ENCODE measurements at places on chromosomes 3 and 15. TPM values are rescaled to one million over a fixed set of nuclear protein-coding genes. Genes with fewer than 3 reads are reported as not detected.
A peak's percentile ranks its signal among the peaks of the same experiment; 100 is the strongest.

- ATAC-seq = no peak
Observed at GRCh38 chr3:110814170-110815007, 257.2 kb upstream of the NECTIN3 start.

GRCh38 chr3:195114786-195115599, 156.0 kb downstream of the XXYLT1 start:
- ATAC-seq = no peak

- ATAC-seq = no peak
Observed at GRCh38 chr3:108028896-108029295, 61.9 kb downstream of the CD47 start.

GRCh38 chr3:174524203-174524602, 334.9 kb upstream of the NAALADL2 start:
- no peak for ATAC-seq

GRCh38 chr15:39976291-39977274, 42.7 kb downstream of the EIF2AK4 start:
- peak; percentile 96 for ATAC-seq

- ATAC-seq = no peak
Observed at GRCh38 chr3:129583289-129583688, 23.2 kb downstream of the PLXND1 start.

DNA sequence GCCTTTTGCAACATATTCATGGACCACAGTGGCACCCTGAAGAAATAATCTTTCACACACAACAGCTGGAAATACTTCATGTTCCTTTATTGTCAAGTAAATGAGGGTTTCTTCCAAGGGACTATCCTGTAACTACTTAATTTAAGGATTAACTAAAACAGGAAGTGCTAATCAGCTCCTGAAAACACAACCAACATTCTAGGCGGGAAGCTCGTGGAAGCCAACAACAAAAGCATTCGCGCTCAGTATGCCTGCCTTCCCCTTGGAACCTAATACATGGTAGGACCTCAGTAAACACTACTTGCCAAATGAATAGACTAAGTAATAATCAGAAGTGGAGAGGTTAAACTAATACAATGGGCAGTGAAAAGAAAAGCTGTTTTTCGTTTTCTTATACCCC, 300.9 kb downstream of the RORA start:
- ATAC-seq = no peak

DNA sequence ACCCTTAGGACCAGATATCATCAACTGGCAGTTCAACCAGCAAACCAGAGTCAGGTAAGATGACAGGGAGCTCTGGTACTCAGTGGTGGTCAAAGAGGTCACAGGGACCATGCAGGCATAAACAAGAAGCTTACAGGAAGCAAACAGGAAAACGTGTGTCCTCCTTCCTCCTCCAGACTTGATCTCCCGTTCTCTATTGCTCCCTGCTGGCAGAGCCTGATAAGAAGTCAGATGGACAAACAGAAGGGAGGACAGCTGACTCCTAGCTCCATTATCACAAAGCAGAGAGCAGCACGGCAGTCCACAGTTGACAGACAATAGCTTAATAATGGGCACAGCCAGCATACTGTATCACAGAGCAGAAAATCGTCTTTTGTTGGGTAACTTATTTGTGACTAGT, 156.5 kb upstream of the SLC2A2 start:
- ATAC-seq = no peak

- ATAC-seq = no peak
Observed at GRCh38 chr3:183085634-183086390, 13.5 kb downstream of the MCCC1 start.

DNA sequence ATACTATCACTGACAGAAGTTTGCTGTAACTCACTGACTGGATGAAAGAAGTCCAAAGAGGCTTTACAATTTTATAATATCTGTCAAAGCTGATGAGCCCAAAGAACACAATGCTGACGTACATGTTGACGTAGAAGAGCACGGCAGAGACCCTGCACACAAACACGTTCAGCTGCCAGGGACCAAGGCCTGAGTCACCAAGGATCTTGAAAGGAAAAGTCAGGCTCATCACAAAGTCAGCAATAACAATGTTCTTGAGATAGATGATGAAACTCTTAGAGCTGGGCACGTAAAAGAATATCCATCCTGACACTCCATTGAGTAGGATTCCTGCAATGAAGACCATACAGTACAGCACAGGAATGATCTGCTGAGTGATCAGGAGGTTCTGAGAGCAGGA, 10.9 kb upstream of the GPR171 start:
- ATAC-seq = no peak

GRCh38 chr3:169479314-169479939, 184.1 kb downstream of the MECOM start:
- no peak for ATAC-seq

DNA sequence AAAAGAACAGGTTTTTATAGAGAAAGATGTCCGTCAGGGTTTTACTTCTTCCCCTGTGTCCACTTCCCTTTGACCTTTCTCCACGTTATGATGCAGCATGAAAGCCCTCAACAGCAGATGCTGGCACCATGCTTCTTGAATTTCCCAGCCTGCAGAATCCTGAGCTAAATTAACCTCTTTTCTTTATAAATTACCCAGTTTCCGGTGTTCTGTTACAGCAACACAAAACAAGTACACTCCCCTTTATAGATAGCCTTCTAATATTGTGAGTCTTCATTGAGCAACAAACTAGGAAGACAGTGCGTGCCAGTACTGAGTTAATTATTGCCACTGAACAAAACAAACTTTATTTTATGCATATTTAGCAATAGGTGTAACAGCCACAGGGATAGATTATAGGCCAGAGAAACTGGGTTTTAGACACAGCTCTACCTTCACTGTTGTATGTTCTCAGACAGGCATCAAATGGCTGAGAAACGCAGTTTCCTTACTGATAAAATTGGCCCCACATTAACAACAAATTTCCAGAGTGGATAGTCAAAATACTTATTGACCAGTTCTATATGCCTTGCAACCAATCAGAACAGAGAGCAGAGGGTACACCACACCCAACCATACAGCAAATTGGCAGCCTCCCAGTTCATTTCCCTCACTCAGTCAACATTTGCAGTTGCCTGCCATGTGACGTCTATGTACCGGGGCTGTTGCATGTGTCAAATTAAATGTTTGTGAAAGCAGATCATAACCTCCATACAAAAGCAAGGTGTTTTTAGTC, 14.4 kb upstream of the TBL1XR1 start:
- ATAC-seq = peak; percentile 76

- no peak for ATAC-seq
Observed at GRCh38 chr15:45050587-45050986, 27.6 kb downstream of the SORD start.

DNA sequence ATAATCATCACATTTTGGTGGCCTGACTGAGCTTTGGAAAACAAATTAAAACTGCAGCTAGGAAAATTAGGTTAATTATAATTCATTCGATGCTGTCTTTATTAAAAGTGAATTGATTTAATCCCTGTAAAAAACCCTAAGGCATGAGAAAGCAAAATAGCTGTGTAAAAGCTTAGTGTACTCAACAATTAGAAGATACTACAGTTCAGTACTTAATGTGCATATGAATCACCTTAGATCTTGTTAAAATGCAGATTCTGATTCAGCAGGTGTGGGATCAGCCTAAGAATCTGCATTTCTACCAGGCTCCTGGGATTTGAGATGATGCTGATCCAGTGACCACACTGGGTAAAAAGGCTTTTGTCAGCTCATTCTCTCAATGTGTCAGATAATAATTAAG, 559.9 kb upstream of the GOLIM4 start:
- no peak for ATAC-seq

DNA sequence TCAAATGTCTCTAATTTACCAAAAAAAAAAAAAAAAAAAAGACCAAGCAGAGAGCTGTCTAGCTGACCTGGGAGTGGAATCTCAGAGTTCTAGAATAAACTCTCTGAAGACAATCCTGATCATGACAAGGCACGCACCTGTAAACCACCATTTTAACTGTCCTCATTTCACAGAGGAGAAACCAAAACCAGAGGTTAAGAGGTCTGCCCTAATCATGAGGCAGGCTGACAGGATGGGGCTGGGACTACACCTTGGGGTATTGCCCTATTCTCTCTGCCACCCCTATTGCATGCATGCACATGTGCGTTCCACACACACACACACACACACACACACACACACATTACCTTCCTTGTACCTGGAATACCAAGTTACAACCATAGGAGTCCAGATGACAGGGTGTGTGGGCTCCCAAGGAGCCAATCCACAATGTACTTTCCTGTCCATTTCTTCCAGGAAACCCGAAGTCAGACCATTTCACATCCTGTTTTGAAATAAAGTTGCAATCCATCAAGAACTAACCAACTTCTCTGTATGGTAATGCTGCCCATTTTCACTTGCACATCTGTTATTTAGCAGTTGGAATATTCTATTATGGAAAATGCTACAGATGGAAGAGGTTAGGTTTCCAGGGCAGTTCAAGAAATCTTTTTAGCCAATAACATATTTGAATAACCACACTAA, 34.6 kb downstream of the HSPBAP1 start:
- no peak for ATAC-seq

DNA sequence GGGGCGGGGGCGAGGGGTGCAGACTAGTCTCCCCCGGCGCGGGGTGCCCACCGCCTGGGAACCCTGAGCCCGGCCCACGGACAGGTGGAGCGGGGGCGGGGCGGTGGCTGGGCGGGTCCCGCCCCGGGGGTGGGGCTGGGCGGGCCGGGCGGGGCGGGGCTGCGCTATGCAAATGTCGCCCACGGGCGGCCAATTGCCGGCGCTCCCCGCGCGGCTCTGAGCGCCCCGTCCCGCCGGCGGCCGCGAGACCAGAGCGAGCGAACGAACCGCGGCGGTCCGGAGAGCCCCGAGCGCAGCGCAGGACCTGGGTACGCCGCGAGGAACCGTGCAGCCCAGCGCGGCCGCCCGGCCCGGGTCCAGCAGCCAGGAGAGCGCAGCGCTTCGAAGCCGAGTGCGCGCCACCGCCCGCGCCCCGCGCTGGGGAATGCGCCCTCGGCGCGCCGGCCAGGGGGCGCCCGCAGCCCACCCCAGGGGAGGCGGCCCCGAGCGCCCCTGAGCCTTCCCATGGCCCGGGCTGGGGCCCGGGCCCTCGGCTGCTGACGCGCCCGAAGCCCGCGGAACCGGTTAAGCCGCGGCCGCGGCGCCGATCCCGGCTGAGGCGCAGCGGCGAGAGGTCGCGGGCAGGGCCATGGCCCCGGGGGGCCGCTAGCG, at the start of gene SEMA3F:
Gene SEMA3F, plus strand, starts transcription at position 485 of the 651 bp plus-strand sequence. CDS start 4,299 bp downstream, outside the sequence.
- ATAC-seq = peak; percentile 93

- no peak for ATAC-seq
Observed at GRCh38 chr3:132134611-132135010, 99.8 kb upstream of the CPNE4 start.

DNA sequence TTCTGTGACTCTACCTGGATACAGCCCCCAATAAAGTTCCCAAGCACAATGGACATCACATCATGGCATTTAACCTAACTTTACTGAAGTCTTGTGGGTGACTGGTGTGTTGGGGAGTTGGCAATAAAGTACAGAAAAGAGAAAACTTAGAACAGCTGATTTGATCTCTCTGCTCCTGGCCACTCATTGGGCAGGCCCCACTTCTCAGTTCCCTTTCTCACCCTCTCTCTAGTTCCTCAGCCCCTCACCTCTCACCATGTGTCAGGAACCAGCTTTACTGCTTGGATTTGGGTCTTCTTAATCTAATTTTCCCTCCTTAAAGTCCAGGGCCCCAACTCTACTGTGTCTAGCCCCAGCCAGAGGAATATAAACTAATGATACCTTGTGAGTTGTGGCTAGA, 713 bp upstream of the MUC13 start:
- no peak for ATAC-seq

GRCh38 chr3:32372213-32372490, 19.5 kb upstream of the CMTM7 start:
- no peak for ATAC-seq

DNA sequence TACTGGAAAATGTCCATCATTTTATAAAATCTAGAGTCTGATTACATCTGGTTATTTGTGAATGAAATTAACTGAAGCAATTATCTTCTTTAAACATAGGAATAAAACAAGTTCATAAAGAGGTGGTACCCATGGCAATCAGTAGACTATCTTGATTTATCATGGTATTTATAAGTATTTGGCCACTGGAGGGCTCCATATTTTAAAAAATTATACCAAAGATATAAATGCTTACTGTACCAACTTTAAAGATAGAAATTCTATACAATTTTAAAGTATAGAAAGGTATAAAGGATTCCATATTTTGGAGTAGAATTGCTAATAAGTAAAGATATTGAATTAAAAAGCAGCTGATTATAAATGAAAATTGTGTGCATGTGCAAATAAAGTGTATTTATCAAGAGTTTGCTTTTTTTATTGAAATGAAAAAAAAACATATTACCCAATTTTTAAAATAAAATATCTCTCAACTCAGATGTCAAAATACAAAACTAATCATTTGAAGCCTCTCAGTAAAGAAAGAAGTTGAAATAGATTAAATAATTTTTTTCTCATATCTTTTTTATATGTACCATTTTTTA, 105.3 kb downstream of the BBX start:
- ATAC-seq = no peak

DNA sequence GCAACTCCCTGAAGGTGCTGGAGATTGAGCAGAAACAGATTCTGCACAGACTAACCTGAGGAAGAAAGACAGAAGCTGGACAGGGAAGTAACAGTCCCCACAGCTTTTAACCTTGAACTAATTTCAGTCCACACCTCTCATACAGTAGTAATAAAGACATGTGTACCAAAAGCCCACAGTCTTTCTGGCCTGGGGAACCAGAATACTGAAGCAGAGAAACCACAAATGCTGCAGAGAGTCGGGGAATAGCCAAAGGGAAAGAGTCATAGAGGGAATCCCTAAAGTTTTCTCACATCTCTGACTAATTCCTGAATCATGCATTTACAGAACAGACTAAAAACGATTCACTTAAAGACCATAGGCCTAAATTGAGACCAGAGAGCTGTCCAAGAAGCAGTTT, 503.4 kb upstream of the NECTIN3 start:
- no peak for ATAC-seq

KLHL6 gene
- total RNA-seq = 0.69 TPM

COMMD2 gene
- total RNA-seq = 29.2 TPM

KCNMB3 gene
- total RNA-seq = 1.4 TPM

CPNE9 gene
- 0.38 TPM for total RNA-seq

WDR49 gene
- total RNA-seq = 67.3 TPM

STAC gene
- 5.1 TPM for total RNA-seq

STAB1 gene
- 0.44 TPM for total RNA-seq

AP3B2 gene
- total RNA-seq = 35.3 TPM

LEO1 gene
- total RNA-seq = 30.2 TPM

ITIH1 gene
- not detected for total RNA-seq

SPINT1 gene
- total RNA-seq = 0.70 TPM

Measured in motor neuron (in vitro differentiated cells).